ENCODE measurements at places on chromosomes 12 and 14. TPM values are rescaled to one million over a fixed set of nuclear protein-coding genes. Genes with fewer than 3 reads are reported as not detected.

LEMD3 gene
- total RNA-seq = 29.8 TPM

OTOGL gene
- total RNA-seq = not detected

ALDH1L2 gene
- 19.3 TPM for total RNA-seq

MSRB3 gene
- 5.8 TPM for total RNA-seq

KRT85 gene
- total RNA-seq = not detected

YAF2 gene
- total RNA-seq = 62.2 TPM

INSM2 gene
- not detected for total RNA-seq

TRHDE gene
- total RNA-seq = not detected

DNAJC22 gene
- 0.72 TPM for total RNA-seq

PALS1 gene
- 20.5 TPM for total RNA-seq

LGR5 gene
- total RNA-seq = not detected

PIWIL1 gene
- not detected for total RNA-seq

TPH2 gene
- not detected for total RNA-seq

SYT10 gene
- 0.21 TPM for total RNA-seq

KRT82 gene
- not detected for total RNA-seq

CD27 gene
- total RNA-seq = not detected

IRAK3 gene
- total RNA-seq = 3.0 TPM

ESPL1 gene
- 1.4 TPM for total RNA-seq

CEBPE gene
- not detected for total RNA-seq

EPS8 gene
- 15.2 TPM for total RNA-seq

MUCL1 gene
- total RNA-seq = not detected

SINHCAF gene
- 342 TPM for total RNA-seq

FGF6 gene
- total RNA-seq = not detected

ABCC9 gene
- total RNA-seq = 0.64 TPM

GUCY2C gene
- total RNA-seq = not detected

NANOG gene
- not detected for total RNA-seq

HPD gene
- total RNA-seq = not detected

SPPL3 gene
- total RNA-seq = 9.2 TPM

NPAS3 gene
- total RNA-seq = under 0.01 TPM

CAPZA3 gene
- 0.24 TPM for total RNA-seq

KRT6C gene
- total RNA-seq = 155 TPM

BEST3 gene
- total RNA-seq = not detected

BDKRB2 gene
- 0.64 TPM for total RNA-seq

SLCO1A2 gene
- not detected for total RNA-seq

OTUB2 gene
- total RNA-seq = 1.7 TPM

GIT2 gene
- 20.5 TPM for total RNA-seq

PACS2 gene
- 42.0 TPM for total RNA-seq

RGS6 gene
- total RNA-seq = not detected

GLT8D2 gene
- 0.43 TPM for total RNA-seq

METTL1 gene
- total RNA-seq = 5.5 TPM

IFNG-AS1 gene
- total RNA-seq = under 0.01 TPM

C12orf56 gene
- total RNA-seq = 0.96 TPM
